ENCODE measurements at places on chromosomes 5 and 9.

DNA sequence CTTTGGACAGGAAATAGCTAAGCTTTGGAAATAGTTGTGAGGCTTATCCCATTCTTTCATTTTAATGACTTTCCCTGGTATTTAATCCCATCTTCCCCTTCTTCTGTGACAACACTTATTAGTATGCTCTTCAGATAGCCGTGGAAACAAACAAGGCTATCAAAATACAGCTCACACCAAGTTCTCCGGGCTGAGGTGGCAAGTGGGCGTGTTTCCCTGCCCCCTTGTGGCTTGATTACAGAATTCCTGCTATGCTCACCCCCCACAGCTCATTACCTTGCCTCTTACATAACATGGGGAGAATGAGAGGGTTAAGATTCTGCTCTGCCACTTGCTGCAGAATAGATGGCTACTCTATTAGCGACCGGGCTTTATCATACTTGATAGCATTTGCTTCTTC, 437.1 kb upstream of the TLE4 start:
- no peak for DNase-seq

DNA sequence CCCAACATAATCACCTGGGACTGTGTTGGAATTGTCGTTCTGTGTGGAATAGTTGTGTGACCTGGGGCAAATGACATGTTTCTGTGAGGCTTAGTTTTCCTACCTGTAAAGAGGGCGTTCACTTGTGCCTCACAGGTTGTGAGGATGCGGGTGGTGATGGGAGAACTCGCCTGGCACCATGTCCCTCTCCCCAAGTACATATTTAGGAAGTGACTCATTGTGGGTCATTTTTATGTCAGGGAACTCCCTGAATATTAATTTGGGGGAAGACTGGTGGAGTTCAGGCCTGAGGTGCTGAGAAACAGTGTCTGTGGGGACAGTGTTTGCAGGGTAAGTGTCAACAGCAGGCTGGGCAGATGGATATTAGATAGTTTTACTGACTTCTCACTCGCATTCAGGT, 144.7 kb downstream of the KDM4C start:
- no peak for DNase-seq

DNA sequence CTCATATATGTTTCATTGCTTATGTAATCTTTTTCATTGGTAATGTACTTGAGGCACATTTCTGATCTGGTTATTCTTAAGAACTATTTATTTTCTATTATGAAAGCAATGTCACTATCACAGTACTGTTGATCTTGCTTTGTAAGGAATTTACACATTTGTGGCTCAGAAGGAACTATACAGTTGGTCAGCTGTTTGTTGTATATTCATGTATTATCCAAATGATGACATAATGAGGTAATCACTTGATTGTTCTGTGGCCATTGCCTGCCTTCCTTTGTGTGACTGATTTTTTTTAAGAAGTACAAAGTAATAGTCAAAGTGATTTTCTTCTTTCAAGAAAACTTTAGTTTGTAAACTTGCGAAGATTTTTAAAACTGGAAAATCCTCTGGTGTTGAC, 399.9 kb downstream of the TMEM161B start:
- DNase-seq = no peak

DNA sequence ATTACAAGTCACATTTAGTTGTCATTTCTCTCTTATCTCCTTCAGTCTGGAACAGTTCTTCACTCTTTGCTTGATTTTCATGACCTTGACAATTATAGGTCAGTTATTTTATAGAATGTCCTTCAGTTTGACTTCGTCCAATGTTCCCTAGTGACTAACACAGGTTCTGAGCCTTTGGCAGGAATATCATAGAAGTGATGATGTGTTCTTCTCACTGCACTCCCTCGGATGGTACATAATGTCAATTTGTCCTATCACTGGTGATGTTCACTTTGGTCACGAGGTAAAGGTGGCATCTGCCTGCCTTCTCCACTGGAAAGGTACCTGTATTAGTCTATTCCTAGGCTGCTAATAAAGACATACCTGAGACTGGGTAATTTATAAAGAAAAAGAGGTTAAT, 126.0 kb upstream of the PTPN3 start:
- DNase-seq = no peak

- DNase-seq = peak; percentile 31
Measured at GRCh38 chr9:131656356-131657036, 83.4 kb downstream of the RAPGEF1 start.

DNA sequence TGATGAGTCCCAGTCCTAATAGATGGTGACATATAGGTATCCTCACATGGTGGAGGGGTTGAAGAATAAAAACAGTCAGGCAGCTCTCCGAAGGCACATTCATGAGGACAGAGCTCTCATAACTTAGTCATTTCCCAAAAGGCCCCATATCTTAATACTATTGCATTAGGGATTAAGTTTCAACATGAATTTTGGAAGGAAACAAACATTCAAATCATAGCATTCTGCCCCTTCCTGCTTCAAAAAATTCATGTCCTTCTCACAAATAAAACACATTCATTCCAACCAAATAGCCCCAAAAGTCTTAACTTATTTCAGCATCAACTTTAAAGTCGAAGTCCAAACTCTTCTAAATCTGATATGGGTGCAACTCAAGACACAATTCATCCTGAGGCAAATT, 277.2 kb upstream of the NR4A3 start:
- DNase-seq = no peak

DNA sequence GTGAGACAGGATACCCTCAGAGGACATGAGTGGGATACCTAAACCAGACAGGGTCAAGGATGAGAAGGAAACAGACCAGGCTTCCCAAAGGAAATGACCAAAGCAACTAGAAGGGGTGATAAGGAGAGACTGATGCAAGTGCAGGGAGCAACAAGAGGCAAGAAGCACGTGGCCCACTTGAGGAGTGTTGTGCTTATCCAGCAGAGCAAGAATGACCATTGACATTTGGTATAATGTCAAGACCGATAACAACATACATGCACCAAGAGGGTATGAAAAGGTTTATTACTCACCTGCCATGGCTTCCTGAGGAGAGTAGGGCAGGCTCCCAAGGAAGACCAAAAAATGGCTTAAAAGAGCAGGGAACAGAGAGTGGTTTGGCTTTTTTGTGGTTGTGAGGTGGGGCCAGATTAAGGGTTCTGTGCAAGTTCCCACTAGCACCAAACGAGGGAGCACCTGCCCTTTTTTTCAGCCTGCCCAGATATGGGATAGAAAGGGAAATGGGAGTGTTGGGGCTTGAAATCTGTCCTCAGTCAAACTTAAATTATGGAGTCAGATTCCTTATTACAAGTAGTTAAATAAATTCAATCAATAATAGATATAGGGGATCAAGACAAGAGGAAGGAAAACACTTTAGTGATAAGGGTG, 513.6 kb downstream of the RASEF start:
- no peak for DNase-seq

GRCh38 chr5:78587081-78587774, 61.3 kb downstream of the LHFPL2 start:
- DNase-seq = no peak

- DNase-seq = no peak
Measured at GRCh38 chr5:41650131-41650530, 139.7 kb upstream of the PLCXD3 start.

GRCh38 chr5:177995691-177996595, at the start of gene PROP1:
TSS of gene PROP1 (minus strand) at chr5:177996242. CDS start at chr5:177995933, 309 bp downstream.
- no peak for DNase-seq

DNA sequence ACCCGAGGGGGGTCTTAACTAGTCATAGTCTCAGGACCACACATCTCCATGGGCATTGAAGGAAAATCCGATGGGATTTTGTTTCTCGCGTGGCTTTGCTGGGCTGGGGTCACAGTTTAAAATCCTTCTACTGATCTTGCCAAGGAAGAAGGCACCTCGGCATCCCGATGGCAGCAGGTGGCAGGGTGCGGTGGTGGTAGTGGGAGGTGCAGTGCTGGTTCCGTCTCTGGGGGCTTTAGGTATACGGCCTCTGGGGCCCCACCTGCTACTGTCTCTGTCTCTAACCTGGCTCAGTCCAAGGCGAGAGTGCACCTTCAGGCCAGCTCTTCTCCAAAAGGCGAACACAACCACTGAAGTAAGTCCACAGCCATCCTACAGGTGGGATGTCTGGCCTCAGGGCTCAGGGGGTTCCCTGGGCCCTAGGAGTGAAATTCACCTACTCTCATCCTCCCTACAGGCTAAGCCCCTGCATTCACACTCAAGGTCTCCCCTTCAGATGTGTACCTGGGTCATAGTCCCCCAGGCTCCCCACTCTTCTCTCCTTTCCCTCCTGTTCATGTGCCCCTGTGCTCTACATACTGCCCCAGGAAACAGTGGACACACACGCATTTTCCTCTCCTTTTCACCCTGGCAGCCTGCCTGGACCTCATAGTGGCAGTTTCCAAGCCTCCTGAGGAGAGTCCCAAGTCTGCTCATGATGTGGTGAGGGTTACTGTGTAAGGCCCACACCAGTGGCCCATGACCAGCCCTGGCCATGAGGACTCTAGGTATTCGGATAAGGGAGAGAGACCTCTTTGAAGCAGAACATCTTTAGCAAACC, 736 bp upstream of the FCN2 start:
- no peak for DNase-seq

DNA sequence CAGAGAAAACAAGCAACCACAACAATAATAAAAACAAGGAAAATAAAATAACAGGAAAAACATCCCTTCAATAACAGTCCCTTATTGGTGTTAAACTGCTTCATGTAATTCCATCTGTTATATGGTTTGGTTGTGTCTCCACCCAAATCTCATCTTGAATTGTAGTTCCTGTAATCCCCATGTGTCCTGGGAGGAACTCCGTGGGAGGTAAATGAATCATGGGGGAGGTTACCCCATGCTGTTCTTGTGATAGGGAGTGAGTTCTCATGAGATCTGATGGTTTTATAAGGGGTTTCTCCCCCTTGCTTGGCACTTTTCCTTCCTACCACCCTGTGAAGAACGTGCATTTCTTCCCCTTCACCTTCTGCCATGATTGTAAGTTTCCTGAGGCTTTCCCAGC, 369.8 kb downstream of the TMEM232 start:
- DNase-seq = no peak

DNA sequence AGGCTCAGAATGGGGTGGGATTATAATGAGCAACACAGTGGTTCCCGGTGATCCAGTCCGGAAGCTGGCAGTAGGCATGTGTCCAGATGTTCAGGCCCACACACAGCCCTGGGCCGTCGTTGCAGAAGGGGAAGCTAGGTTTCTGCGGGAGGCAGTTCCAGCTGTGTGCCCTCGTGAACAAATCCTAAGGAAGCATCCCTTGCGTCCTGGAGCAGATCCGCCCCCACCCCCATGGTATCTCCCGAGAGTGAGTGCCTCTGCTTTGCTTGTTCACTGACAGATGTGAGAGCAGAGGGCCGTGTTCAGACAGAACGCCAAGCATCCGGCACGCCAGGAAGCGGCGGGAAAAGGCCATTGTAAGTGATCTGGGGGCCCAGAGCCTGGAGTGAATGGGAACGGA, 104.8 kb downstream of the PDE6A start:
- no peak for DNase-seq

DNA sequence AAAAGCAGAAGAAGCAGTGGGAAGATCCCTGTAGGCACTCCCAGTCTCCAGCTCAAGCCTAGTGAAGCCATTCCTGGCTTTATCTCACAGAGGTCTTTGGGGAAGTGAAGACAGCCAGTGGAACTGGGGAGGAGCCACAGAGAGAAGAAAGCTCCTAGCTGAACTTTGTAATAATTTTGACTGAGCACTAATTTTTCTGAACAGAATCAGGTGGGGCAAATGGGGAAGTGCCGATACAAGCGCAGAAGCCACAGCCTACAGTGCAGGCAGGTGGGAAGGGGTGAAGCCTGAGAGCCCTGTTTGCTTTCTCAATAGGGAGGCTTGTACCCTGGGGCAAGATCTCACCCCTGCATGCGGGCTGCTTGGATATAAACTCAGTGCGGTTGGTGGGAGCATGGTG, 48.4 kb upstream of the SNAPC3 start:
- DNase-seq = no peak

DNA sequence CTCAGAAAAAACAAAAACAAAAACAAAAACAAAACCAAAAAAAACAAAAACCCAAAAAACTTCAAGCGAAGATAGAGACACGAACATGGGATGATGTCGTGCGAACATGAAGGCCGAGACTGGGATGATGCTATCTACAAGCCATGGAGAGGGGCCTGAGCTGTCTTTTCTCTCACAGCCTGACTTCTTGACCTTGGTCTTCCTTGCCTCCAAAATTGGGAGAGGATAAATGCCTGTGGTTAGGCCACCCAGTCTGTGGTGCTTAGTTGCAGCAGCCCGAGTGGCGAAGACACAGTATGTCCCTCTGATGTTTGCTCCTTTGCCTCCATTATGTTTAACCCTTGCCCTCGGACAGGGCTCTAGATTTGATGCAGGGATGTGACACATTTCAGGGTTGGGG, 130.4 kb upstream of the BASP1 start:
- DNase-seq = no peak

DNA sequence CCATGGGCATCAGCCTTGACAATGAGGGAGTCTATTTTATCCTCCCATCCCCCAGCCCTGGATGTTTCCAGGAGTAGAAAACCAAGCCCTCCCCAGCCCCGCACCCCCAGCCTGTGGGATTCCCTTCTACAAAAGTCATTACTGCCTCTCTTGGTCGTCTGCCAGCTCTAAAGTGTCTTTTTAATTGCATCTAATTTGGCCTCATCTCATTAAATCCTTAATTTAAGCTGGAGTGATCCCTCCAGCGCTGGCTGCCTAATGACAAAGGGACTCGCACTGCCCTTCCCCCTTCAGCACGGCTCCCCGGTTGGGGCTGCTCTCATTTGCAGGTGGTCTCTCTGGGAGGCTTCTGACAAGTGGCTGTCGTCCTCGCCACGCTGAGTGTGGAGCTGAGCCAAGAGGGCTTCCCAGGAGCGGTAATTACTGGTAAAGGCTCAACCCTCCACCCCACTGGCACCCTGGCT, 107.9 kb upstream of the ALDH1B1 start:
- DNase-seq = no peak

- DNase-seq = no peak
Measured at GRCh38 chr5:11483630-11484029, 420.6 kb downstream of the CTNND2 start.

- no peak for DNase-seq
Measured at GRCh38 chr5:68688547-68688946, 405.3 kb upstream of the SLC30A5 start.

DNA sequence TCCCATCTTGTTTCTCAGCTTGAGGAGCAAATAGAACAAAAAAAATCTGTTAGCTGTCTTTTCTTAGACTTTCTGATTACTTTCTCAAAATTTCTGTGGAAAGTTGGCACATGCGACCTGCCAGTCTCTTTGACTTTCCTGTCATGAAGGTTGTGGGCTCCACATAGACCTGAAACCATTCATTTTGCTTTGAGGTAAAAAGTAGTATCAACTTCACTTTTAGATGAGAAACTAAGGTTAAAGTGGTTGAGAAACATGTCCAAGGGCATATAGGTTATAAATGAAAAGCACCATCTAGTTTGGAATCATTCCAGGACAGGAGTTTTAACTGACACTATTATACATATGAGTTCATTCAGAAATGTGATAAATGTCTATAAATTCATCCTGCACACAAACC, 42.7 kb downstream of the ST8SIA4 start:
- no peak for DNase-seq

DNA sequence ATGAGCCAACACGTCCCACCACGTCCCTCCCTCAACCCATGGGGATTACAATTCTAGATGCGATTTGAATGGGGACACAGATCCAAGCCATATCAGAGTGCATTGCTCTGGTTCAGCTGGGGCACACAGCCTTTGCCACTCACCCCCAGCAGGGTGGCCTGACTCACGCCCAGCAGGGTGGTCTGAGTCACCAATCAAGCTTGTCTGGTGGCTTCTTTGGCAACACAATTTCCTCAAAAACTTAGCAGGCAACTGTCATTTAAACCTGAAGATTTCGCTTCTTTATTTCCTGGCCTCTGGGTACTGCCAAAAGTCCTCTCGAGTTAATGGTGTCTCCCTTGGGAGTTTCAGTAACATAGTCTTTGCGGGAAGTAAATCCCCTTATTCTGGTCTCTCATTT, 16.3 kb upstream of the SEMA5A start:
- no peak for DNase-seq

- DNase-seq = no peak
Measured at GRCh38 chr9:73583576-73583975, 431.9 kb downstream of the ANXA1 start.
